ENCODE measurements at places on chromosomes 16 and 17. TPM values are rescaled to one million over a fixed set of nuclear protein-coding genes. Genes with fewer than 3 reads are reported as not detected.

DNA sequence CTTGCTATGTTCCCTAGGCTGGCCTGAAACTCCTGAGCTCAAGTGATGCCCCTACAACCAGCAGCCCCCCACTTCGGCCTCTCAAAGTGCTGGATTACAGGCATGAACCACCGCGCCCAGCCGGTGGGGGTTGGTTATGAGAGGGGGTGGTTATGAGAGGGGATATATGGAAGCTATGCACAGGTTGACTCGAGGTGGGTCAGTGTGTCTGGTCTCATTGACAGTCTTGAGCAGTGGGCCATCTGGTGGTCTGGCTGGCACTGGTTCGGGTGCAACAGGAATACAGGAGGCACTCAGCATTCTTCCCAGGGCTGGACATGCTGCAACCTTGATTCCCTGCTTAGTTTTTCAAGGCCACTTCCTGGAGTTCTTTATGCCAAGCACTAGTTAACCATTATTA lies 5.6 kb upstream of the STX1B start:
- H3K4me3 ChIP-seq: no peak overlapping the region
- H3K27ac ChIP-seq: no peak overlapping the region
- DNase-seq: no peak
- peaks cover 17% of the 10 kb centered on the region for H3K27me3 ChIP-seq
- H3K36me3 ChIP-seq: no peaks in the 10 kb centered on the region
- H3K4me1 ChIP-seq: no peaks in the 10 kb centered on the region

GRCh38 chr17:41785859-41786226 lies 668 bp downstream of the JUP start:
- peak overlapping the region; percentile 83 for H3K4me3 ChIP-seq
- peak overlapping the region; percentile 91 for H3K27ac ChIP-seq
- no peaks in the 10 kb centered on the region for H3K27me3 ChIP-seq
- H3K4me1 ChIP-seq: peaks cover 47% of the 10 kb centered on the region

DNA sequence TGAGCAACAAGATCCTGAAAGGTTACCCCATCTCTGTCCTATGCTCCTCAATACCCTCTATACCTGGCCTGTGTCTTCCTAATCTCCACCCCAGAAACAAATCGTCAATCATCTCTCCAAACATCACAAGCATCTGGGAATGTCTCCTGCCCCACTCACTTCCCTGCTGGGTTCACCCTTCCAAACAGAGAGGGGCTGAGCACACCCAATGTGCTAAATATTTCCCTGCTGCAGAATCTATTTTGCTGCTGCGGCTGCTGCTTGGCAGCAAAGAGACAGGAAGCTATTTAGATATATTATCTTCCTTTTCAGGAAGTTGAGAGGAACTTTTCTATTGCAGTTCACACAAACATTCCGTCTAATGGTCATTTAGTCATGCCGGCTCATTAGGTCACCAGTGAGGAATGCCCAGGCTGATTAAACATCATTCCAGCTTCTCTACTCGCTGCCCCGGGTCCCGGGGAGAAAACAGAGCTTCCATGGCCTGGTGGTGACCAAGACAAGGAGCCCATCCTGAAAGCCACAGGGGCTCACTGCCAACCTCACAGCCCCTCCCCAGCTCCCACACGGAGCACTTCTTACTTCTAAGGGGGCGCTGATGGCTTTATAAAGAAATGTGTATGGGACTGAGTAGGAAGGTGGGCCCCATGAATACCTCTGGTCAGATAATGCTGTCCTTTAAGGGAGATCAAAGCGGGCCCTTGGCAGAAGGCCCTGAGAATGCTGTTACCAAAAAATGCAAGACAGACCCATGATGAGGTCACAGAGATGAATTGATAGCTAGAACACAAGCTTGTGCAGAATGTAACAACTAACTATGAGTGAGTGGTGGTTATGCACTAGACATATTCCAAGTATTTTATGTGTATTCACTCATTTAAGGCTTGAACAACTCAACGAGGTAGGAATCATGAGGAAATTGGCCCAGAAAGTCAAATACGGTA lies 218.3 kb downstream of the SOX9 start:
- no peaks in the 10 kb centered on the region for H3K4me1 ChIP-seq
- no peaks in the 10 kb centered on the region for H3K36me3 ChIP-seq
- DNase-seq: no peak
- H3K27me3 ChIP-seq: peaks cover 8% of the 10 kb centered on the region
- no peak overlapping the region for H3K4me3 ChIP-seq

DNA sequence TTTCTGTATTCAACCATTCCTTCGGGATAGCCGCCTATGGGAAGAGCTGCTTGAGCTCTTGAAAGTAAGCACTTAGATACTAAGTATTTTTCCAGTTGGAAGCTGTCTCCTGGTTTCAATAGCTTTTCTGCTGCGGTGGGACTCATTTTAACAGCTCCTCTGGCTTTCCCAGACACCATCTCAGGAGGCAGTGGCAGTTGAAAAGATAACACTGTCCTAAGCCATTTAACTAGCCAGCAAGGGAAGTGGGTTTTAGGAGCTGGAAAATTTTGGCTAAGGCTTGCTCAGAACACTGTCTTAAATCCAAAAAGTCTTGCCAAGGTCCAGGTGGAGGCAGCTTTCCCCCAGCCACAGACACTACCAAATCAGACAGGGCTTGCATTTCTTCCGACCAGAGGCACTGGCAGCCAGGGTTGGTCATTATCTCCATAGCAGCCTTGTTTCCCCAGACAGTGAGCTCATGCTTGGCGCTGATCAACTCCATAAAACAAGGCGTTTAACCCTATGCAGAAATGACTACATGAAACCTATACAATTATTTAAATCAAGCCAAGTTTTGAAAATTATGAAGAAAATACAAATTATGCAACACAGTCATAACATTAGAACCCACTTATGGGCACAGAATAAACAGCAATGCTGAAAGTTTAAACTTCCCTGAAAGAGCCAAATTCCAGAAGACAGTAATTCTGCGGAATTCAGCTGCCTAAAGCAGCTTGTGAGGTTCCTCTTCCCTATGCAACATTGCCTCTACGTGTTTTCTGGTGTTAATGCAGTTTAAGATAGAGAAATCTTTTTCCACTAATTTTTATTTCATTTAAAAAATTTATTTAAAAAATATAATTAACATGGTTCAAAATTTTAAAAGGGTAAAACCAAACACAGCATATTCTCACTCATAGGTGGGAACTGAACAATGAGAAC lies 25.0 kb downstream of the GABARAPL2 start:
- peaks cover 31% of the 10 kb centered on the region for H3K4me1 ChIP-seq
- H3K27ac ChIP-seq: peak overlapping the region; percentile 64
- peak; percentile 7 for DNase-seq

DNA sequence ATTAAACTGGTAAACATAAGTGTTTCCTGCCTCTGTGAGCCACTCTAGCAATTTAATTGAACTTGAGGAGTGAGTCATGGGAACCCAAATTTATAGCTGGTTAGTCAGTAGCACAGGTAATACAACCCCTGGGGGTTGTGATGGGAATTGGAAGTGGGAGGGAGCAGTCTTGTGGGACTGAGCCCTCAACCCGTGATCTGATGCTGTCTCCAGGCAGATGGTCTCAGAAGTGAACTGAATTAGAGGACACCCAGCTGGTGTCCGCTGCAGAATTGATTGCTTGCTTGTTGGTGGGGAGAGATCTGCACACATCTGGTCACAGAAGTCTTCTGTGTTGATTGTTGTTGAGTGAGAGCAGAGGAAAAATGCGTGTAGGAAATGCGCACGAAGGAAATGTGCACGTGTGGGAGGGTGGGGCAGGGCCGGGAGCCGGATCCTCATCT lies 7.7 kb upstream of the ST6GALNAC2 start:
- no peak for DNase-seq
- H3K36me3 ChIP-seq: no peaks in the 10 kb centered on the region
- no peaks in the 10 kb centered on the region for H3K27me3 ChIP-seq

DNA sequence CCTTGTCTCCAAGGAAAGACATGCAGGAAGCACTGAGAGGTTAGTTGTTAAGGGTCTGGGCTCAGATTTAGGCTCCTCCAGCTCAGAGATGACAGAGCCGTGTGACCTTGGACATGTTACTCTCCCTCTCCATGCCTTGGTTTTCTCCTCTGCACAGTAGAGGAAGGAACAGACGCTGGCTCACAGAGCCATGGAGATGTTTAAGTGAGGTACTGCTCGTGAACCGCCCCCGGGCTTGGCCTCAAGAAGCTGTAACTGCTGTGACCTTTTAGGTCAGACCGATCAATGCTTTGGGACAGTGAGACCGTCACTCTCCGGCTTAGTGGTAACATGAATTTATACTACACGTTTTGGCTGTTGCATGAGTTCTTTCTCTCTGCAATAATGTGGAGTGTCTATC lies 197.4 kb downstream of the C16orf95 start:
- H3K4me1 ChIP-seq: no peaks in the 10 kb centered on the region
- no peak overlapping the region for H3K4me3 ChIP-seq
- DNase-seq: no peak
- no peaks in the 10 kb centered on the region for H3K36me3 ChIP-seq
- H3K27ac ChIP-seq: no peak overlapping the region

DNA sequence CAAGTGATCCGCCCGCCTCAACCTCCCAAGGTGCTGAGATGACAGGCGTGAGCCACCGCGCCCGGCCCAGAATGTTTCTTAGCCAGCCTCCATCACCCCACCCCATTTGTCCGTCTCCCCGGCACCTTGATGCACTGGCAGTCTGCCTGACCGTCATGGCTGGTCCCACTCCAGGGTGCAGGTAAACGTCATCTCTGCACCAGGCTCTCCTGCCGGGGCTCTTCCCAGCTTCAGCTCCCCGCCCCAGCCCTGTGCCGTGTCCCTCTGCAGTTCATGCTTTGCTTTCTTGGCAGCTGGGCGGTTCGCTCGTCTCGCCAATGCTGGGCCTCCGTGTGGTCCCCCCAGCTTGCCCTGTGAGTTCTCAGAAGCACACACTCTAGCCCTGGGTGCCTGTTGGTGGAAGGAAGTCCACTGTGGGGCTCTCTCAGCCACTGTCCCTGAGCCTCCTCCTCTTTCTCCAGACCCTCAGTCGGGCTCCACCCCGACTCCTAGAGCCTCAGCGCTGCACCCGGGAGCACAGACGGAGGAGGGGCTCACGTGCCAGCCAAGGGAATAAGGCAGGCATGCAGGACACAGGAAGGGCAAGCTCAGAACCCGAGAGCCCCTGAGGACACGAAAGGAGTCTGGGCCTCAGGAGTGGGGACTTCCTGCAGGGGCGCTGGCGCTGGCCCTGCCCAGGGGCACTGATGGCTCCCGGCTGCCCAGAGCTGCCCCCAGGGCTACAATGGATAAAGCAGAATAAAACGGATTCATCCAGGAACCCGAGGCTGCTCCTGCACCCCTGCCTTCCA lies 12.0 kb downstream of the HS3ST6 start:
- no peaks in the 10 kb centered on the region for H3K36me3 ChIP-seq
- DNase-seq: no peak
- H3K27ac ChIP-seq: no peak overlapping the region
- no peaks in the 10 kb centered on the region for H3K4me1 ChIP-seq
- peaks cover 50% of the 10 kb centered on the region for H3K27me3 ChIP-seq

GRCh38 chr16:12618515-12618914 lies 185.2 kb downstream of the CPPED1 start:
- H3K4me1 ChIP-seq: no peaks in the 10 kb centered on the region
- no peak overlapping the region for H3K27ac ChIP-seq
- H3K36me3 ChIP-seq: no peaks in the 10 kb centered on the region
- no peak overlapping the region for H3K4me3 ChIP-seq
- H3K27me3 ChIP-seq: no peaks in the 10 kb centered on the region
- no peak for DNase-seq

DNA sequence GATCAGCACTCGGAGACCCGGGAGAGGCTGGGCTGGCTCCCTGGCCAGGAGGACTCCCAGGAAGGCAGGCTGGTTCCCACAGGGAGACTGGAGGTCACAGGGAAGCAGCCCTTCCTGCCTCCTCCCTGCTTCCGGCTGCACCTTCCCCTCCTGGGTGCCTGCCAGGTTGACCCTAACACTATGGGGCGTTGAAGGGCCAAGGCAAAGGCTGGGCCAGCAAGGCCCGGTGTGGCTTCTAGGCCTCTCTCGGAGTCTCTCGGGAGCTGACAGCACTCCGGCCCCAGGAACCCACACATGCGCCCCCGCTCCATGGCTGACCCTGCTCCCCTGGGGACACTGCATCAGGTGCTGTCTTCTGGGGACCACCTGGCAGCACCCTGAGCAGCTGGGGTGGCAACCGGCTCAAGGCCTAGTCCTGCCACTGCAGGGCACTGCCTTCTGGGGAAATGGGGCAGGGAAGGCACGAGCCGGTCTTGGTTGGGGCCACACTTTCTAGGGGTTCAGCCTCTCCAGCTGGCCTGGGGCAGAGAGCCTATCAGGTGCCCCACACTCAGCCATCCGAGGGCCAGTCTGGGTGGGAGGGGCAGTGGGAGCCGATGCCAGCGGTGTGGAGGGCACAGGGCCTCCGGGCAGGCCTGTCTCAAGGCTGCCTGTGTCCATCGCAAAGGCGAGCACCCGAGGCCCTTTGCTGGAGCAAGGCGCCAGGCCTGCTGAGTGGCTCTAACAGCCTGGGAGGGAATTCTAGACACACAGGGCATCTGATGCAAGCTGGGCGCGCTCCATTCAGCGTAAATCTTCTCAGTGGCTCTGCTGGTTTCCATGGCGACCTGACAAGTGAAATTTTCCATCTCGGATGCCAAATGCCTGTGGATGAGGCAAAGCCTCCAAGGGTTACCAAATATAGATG lies 5.6 kb upstream of the MTSS2 start:
- no peaks in the 10 kb centered on the region for H3K27me3 ChIP-seq
- no peaks in the 10 kb centered on the region for H3K36me3 ChIP-seq
- peak overlapping the region; percentile 93 for H3K27ac ChIP-seq
- peak; percentile 58 for DNase-seq
- no peak overlapping the region for H3K4me3 ChIP-seq

GRCh38 chr17:49589577-49589927 lies 13.9 kb downstream of the NXPH3 start:
- no peaks in the 10 kb centered on the region for H3K27me3 ChIP-seq
- DNase-seq: no peak
- H3K4me3 ChIP-seq: no peak overlapping the region
- no peaks in the 10 kb centered on the region for H3K36me3 ChIP-seq

- no peaks in the 10 kb centered on the region for H3K4me1 ChIP-seq
- no peaks in the 10 kb centered on the region for H3K36me3 ChIP-seq
- DNase-seq: no peak
- no peak overlapping the region for H3K4me3 ChIP-seq
- H3K27ac ChIP-seq: no peak overlapping the region
- H3K27me3 ChIP-seq: no peaks in the 10 kb centered on the region
Observed at GRCh38 chr16:72195609-72196008, 23.7 kb upstream of the PMFBP1 start.

DNA sequence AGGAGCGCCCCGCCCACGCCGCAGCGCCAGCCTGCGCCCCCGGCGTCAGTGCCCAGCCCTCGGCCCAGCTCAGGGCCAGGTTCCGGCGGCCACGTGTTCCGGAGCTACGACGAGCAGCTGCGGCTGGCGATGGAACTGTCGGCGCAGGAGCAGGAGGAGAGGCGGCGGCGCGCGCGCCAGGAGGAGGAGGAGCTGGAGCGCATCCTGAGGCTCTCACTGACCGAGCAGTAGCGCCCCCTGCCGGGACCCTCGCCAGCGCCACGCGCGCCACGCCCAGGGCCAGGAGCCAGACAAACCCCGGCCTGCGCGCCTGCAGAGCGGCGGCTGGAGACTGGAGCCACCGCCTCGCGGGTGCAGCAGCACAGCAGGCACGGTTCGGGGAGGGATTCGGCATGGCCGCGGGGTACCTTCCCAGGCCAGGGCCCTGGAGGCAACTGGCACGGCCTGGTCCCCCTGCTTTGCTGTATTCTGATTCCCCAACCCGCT lies 9.3 kb downstream of the CORO6 start:
- H3K4me1 ChIP-seq: peaks cover 56% of the 10 kb centered on the region
- peaks cover 4% of the 10 kb centered on the region for H3K36me3 ChIP-seq
- DNase-seq: peak; percentile 95
- peak overlapping the region; percentile 99 for H3K27ac ChIP-seq

TP53TG3C gene
- not detected for total RNA-seq

WFIKKN2 gene
- total RNA-seq: 0.20 TPM

NPIPA5 gene
- total RNA-seq: 12.5 TPM

CD300E gene
- total RNA-seq: 0.91 TPM

C16orf92 gene
- total RNA-seq: not detected

TEKT1 gene
- not detected for total RNA-seq

TNFRSF13B gene
- not detected for total RNA-seq
